DND-41 (cell line): ENCODE measurements at places on chromosomes 11 and 22.

- DNase-seq: no peak
These were observed 29.8 kb upstream of the BMAL1 start for GRCh38 chr11:13247606-13248296.

GRCh38 chr22:50301581-50301991 is 5.9 kb downstream of the PLXNB2 start:
- DNase-seq: no peak

- DNase-seq: no peak
These were observed 1.0 kb upstream of the TBX1 start for GRCh38 chr22:19759427-19760057.

DNA sequence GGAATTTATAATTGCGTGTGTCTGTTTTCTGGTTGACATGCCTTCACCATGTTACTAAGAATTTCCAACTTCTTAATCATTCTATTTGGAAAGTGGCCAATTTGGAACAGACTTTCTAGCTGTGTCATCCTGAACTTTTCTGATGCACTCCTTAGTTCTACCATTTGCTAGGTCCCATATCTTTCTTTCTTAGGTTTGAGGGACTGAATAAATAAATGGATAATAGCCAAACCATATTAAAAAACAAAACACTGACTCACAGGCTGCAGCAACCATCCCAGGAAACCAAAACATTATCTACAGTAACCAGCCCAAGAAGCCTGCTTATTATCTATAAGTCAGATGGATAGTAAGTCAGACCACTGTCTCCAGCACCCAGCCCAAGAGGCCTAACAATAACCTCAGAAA is 57.5 kb upstream of the PLET1 start:
- no peak for DNase-seq

- no peak for DNase-seq
These were observed 803.2 kb downstream of the TBC1D22A start for GRCh38 chr22:47565607-47566006.

- no peak for DNase-seq
These were observed 67.2 kb downstream of the SGSM1 start for GRCh38 chr22:24873226-24873625.

DNA sequence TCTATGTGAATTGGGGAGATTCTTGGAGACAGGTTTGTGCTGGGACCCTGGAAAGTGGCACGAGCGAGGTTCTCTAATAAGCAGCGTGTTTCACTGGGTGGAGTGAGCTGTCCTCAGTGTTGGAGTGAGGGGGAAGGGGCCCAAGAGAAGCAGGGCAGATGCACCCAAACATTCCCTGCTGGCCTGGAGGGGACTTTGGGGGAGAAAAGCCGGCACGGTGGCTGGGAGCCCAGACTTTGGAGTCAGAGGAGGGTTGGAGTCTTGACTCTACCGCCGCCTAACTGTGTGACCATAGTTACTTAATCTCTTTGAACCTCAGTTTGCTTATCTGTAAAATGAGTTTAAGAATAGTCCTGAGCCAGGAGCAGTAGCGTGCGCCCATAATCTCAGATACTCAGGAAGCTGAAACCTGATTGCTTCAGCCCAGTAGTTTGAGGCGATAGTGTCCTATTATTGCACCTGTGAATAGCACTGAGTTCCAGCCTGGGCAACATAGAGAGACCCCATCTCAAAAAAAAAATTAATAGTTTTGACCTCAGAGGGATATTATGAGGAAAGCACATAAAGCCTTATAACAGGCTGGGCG is 614 bp downstream of the NR1H3 start:
- DNase-seq: no peak

- no peak for DNase-seq
These were observed 567.9 kb downstream of the NTM start for GRCh38 chr11:131938351-131938751.

GRCh38 chr22:43343262-43343669 is at the start of gene SCUBE1:
SCUBE1 (minus strand) TSS chr22:43343372; CDS start chr22:43343261, 111 bp downstream.
- DNase-seq: no peak

- peak; percentile 38 for DNase-seq
These were observed 21.0 kb upstream of the UBASH3B start for GRCh38 chr11:122634501-122634900.

- no peak for DNase-seq
These were observed 35.0 kb downstream of the GRIK4 start for GRCh38 chr11:120546312-120547205.

DNA sequence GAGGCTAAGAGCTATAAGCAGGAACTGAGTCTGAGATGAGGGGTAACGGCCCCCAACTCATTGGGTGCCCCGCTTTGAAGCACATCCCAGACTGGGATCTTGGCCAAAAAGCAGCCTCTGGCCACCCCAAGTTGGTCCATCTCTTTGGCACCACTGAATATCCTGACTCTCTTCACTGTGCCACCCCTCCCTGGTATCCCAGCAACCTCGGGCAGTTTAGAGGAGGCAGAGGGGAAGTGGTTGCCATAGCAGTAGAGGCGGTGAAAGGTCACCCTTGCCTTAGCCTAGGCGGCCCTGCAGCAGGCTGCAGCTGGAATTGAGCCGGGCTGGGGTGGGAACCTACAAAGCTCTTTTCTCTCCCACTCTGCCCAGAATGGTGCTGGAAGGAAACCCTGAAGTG is 1.1 kb downstream of the PELI3 start:
- DNase-seq: peak; percentile 43

DNA sequence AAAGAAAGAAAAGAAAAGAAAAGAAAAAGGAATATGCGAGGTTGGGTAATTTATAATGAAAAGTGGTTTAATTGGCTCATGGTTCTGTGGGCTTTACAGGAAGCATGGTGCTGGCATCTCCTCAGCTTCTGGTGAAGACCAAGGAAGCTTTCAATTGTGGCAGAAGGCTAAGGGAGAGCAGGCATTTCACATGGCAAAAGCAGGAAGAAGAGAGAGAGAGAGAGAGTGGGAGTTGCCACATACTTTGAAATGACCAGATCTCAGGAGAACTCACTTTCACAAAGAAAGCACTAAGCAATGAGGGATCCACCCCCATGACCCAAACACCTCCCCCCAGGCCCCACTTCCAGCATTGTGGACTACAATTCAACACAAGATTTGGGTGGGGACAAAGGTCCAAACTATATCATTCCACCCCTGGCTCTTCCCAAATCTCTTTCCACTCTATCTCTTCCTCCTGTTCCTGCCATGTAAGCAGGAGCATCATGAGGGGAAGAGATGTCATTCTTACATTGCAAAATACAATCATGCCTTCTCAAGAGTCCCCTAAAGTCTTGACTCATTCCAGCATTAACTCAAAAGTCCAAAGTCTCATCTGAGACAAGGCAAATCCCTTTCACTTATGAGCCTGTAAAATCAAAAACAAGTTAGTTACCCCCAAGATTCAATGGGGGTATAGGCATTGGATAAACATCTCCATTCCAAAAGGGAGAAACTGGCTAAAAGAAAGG is 38.9 kb downstream of the LINC01488 start:
- no peak for DNase-seq

GRCh38 chr11:61524963-61525587 is 16.5 kb downstream of the LRRC10B start:
- DNase-seq: no peak

DNA sequence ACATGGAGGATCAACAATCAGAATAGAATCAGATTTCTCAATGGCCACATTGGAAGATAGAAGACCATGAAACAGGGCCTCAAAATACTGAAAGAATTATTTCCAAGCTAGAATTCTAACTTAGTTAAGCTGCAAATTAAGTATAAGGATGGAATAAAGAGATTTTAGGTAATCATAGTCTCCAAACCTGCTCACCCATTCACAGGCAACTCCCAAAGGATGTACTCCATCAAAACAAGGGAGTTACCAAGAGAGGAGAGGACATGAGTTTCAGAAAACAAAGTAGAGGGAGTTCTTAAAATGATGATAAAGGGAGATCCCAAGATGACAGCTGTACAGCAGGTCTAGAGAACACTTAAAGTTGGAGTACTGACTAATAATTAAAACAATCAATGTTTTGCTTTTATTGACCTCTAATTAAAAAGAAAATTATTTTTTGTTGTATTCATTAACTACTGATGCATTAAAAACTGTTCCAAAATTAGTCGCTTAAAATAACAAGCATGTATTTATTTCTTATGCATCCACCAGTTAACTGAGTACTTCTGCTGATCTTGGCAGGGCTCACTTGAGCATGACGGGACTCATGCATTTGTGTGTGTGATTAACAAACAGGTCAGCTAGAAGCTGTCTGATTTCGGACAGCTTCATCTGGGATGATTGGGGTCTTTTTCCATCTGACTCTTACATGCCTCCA is 95.6 kb downstream of the CD44 start:
- DNase-seq: no peak

DNA sequence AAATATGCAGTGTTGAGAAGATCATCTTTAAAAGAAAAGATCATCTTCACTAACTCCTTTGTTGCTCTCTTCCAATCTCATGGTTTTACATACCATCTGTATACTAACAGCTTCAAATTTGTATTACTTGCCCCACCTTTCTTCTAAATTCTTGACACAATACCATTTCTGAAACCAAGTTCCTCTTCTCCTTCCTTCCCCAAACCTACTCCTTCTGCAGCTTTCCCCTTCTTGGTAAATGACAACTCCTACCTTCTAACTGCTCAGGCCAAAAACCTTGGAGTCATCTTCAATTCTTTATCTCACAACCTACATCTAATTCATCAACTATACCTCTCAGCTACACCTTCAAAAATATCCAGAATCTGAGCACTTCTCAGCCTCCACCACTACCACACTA is 9.3 kb downstream of the PRCP start:
- DNase-seq: no peak

DNA sequence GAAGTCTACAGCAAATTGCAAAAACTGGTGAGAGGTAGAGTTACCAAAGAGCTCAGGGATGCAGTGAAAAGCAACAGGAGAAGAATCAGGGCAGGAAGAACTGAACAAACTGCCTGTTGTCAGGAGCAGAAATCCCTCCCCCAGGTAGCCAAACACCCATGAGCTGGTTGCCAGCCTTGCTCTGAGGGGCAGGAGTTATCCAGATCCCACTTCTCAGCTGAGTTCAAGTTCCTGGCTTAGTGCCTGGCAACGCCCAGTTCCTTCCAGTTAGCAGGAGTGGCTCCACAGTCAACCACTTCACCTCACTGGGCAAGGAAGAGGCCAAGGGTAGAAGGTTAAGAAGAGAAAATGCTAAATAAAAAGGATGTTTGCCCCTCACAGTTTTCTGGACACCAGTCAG is 1.9 kb upstream of the MPZL2 start:
- DNase-seq: no peak

DNA sequence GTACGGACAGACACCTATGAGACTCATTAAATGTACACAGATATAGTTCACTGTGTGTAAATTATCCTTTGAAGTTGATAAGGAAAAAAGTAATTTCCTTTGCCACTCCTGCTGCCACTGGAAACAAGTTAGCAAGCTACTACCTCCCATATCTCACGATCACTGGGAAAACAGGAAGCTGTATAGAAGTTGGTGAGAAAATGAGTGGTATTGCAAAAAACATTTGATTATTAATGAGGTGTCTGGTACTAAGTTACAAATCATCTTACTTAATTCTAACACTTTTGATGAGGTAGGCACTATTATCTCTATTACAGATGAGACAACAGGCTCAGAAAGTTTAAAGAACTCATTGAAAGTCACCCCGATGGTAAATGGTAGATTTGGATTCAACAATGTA is 68.5 kb downstream of the GAB2 start:
- no peak for DNase-seq

DNA sequence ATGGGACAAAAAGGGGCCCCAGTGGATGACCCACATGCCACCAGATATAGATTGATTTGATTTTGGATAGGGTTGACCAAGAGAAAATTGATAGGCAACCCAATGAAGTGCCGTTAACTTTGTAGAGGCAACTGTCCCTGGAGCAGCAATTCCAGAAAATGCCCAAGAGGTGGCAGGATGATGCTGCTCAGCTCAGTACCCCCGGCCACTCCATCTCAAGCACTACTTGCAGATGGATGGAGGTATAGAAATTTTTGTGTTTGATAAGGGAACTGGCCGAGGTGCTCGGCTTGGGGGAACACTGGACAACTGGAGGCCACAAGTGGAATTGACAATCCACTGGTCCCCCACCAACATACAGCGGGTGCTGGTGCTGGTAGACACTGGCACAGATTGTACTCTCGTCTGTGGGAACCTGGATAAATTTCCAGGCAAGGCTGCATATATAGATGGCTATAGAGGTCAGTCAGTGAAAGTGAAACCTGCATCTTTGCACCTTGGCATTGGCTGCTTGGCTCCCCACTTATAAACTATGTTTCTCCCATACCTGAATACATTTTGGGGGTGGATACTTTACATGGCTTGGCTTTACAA is 86.3 kb downstream of the CCDC83 start:
- no peak for DNase-seq

DNA sequence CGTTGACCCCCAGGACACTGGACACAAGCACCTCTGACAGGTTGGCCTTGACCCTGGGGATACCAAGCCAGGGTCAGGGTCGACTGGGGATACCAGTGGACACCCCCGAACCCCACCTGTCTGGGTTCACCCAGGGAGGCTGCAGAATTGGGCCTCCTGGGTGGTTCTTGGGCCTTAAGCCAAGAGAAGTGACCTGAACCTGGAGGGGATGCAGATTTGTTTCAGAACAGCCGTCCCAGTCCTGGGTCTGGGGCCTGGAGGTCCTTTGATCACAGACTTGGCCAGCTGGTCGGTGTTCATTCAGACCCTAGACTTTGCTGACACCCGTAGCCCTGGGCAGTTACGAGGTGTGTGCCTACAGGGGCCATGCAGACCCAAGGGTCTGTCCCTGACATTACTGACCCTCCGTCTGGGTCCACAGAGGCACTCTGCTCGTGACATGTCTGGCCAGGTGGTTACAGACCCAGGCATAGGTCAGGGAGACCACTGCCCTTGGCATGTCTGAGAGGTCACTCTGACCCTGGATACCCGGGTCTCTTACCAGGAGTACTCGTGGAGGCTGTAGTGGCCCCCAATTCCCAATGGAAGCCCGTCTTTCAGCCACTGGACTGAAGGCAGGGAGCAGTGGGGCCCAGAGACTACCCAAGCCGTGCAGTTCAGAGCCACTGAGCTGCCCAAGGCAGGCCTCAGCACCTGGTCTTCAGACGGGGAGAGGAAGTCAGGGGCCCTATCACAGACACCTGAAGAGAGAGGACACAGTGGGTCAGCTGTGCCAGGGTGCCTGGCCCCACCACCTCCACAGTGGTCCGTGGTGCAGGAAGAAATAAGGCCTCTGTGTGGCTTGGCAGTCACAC is 6.4 kb downstream of the SIGIRR start:
- no peak for DNase-seq

DNA sequence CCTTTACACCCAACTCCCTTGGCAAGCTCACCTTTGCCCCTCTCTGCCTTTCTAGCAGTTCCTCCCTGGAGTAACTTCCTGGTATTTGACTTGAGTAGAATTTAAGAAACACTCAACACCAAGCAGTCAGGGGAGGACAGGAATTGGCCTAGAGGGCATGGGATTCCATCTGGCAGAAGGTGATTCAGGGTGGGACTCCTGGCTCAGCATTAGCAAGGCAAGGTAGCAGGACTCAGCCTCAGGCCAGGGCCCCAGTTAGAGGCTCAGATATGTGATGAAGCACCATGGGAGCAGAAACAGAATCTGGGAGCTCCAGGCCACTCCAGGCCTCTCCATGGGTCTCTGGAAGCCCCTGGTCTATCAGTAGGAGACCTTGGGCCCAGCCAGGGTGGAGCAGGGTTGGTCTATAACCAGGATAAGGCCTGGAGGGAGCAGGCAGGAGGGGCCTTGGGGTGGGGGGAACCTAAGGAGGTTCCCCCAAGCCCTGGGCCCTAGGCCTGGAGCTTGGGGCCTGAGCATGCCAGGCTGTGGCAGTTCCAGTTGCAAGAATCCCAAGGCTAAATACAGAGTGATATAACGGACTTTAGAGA is 148.2 kb downstream of the PARVA start:
- DNase-seq: no peak
